ENCODE measurements at places on chromosomes 13 and 19.

DNA sequence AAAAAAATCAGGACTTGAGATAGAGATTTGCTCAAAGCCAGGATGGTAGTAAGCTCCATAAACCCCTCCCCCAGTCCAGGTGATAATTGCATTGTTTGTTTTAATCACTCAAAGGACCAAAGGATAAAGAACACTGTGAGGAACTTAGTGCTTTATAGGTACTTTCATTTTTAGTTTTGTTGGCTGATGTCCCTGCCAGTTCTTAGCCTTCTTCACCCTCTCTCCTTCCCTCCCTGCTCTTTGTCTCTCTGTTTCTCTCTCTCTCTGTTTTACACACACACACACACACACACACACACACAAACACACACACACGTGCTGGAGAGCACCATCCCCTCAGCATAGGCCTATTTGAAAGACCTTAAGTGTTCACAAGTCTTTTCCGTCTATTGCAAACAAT, 5.2 kb downstream of the FRY start:
- no peak for DNase-seq

DNA sequence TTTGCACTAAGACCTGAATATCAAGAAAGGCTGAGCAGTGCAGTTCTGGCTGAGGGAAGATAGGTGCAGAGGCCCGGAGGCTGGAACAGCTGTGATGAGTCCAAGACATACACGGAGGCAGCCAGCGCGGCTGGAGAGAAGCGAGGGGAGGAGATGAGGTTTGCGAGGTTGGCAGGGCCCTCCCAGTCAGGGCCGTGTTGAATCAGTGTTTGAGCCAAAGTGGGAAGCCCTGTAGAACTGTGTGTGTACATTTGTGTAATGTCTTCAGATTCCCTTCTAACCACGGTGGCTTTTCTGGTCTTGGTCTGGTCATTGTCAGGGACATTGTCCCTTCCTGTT, 34.9 kb downstream of the PAK4 start:
- DNase-seq = no peak

DNA sequence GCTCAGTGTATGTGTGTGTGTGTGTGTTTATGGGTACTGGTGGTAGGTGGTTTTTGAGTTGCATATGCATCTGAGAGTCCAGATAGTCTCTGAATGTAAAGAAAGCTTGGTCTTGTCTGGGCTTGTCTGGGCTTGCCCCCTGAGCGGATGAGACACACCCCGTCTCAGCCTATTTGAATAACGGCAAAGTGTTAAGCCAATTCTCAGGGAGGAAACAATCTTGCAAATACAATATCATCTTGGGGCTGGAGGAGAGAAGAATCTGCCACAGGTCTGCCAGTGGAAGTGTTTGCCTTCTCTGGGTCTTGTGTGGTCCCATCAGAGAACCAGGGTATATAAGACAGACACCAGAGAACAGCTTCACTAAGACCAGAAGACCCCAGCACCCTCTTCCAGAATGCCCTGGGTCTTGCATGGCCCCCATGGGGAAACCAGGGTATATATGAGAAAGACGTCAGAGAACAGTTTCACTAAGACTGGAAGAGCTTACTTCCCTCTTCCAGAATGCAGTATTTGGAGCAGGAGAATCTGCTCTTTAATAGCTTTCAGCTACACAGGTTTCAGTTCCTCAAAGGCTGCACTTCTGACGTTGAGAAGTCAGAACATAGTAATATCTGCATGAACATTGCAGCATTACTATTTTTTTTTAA, 13.3 kb downstream of the CD70 start:
- no peak for DNase-seq

- DNase-seq = no peak
Measured at GRCh38 chr13:93953841-93954240, 525.6 kb downstream of the DCT start.

- no peak for DNase-seq
Measured at GRCh38 chr13:19181621-19182485, at the start of gene TUBA3C. Gene TUBA3C, minus strand, starts transcription at chr13:19181824. Its CDS starts 77 bp downstream, at chr13:19181747.

- DNase-seq = no peak
Measured at GRCh38 chr19:10364644-10365043, 15.7 kb downstream of the TYK2 start.

- DNase-seq = no peak
Measured at GRCh38 chr19:30791088-30791487, 418.9 kb downstream of the ZNF536 start.

- DNase-seq = no peak
Measured at GRCh38 chr19:3118232-3119070, 17.4 kb upstream of the GNA15 start.

DNA sequence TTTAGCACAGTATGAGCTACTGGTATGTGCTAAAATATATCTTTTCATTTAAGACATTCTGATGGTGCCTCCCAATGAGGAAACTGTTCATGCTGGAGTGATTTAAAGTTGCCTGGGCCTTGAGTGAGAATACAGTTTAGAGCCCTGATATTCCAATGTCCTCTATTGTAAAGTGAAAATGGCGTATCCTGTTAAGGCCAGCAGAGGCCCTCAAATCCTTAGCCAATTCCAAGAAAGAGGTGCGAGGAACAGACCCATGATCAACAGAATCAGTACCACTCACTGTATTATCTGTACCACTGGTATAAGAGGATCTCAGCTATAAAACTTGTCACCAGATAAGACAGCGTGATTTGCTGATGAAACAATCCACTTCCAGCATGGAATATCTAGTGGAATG, 273.1 kb upstream of the SLITRK5 start:
- no peak for DNase-seq

DNA sequence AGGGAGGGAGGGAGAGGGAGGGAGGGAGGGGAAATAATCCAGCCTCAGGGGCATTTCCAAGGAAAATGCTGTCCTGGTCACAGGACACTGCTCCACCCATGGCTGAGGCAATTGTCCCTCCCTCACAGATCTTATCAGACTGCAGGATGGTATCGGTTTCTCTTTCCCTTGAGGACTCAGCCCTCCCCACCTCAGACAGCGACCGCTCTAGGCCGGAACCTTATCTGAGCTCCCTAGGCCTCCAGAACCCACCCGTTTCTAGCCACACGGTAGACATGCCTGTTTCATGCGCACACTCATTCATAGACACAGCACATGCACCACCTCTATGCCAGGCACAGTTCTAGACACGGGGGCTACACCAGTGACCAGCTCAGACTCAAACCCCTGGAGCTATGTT, 10.0 kb upstream of the IZUMO2 start:
- no peak for DNase-seq

DNA sequence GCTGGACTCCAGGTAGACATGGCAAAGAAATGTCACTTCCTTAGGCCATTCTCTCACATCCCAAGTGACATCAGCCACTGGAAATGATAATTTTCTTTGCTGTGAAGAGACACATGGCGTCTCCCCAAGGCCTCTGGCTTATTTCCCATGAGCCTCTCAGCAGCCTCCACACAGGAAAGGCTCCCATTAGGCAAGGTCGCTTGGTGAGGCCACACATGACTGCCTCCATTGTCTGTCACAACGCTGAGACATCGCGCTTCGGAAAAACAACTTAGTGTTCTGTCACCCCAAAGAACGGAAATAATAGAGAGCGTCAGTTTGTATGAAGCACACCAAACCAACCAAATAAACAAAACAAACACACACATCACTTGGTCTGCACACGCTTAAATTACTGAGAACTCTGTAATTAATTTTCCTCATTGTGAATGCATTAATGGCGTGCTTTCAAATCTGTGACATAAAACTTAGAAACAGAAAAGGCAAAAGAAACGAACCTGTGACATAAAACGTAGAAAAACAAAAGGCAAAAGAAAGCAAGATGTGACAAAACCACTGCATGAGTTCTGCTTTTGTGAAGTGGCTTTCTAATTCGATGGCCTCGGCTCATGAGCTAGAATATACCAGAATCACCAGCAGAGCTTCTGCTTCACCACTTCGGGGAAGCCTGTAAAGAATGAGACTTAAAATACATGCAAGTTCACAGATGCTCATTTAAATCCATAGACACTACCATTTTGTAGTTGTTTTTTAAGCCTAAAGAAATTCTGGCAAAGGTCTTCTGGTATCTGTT, 404.2 kb upstream of the SGCG start:
- DNase-seq = no peak

DNA sequence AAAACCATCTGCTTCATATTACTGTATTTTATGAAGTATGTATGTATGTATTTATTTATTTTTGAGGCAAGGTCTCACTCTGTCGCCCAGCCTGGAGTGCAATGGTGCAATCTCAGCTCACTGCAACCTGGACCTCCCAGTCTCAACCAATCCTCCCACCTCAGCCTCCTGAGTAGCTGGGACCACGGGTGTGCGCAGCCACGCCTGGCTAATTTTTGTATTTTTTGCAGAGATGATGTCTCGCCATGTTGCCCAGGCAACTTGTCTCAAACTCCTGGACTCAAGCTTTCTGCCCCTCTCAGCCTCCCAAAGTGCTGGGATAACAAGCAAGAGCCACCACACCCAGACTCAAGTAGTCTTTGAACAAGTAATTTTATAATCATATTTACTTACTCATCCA, 5.5 kb downstream of the KATNAL1 start:
- DNase-seq = no peak

DNA sequence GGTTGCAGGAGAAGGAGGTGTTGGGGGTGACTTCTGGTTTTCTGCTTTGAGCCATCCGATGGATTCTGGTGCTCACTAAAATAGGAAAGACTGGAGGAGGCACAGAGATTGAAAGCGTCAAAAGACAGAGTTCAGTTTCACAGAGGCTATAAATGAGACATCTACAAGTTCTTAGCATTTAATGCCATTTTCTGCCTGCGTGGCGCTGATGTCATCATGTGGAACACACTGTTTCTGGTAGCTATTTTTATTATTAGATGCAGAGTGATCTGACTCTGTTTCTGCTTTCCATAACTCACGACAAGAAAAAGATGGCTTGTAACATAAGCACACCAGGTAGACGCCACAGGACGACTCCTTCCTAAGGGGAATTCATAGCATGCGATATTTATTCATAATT, 3.3 kb upstream of the SLC39A3 start:
- DNase-seq = no peak

DNA sequence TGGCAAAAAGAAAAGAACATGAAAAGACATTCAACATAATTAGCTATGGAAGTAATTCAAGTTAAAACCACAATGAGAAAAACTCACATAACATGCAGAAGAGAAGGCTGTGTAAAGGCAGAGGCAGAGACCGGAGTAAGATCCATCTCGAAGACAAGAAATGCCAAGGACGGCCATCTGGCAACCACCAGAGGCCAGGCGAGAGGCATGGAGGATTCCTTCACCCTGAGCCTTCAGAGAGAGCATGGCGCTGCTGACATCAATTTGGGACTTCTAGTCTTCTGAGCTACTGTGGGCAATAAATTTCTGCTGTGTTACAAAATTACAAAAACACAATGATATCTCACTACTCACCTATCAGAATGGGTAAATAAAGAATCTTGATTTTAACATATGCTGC, 381.0 kb downstream of the TSHZ3 start:
- no peak for DNase-seq

- DNase-seq = no peak
Measured at GRCh38 chr19:10551698-10552301, 8.1 kb downstream of the ATG4D start.

- no peak for DNase-seq
Measured at GRCh38 chr13:83895994-83896580, 13.8 kb upstream of the SLITRK1 start.

GRCh38 chr13:57624565-57625435, 6.7 kb upstream of the PCDH17 start:
- DNase-seq = no peak

DNA sequence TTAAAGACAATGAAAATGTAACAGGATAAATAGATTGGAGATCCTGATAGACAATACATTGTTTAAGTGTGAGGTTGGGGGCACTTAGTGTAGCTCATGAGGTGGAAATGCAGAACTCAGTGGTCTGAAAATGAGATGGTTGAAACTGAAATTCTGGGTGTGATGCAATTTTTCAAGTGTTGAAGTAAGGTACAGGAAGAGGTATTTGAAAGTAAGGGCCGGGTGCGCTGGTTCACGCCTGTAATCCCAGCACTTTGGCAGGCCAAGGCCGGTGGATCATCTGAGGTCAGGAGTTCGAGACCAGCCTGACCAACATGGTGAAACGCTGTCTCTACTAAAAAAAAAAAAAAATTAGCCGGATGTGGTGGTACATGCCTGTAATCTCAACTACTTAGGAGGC, 113.0 kb downstream of the UFM1 start:
- no peak for DNase-seq

DNA sequence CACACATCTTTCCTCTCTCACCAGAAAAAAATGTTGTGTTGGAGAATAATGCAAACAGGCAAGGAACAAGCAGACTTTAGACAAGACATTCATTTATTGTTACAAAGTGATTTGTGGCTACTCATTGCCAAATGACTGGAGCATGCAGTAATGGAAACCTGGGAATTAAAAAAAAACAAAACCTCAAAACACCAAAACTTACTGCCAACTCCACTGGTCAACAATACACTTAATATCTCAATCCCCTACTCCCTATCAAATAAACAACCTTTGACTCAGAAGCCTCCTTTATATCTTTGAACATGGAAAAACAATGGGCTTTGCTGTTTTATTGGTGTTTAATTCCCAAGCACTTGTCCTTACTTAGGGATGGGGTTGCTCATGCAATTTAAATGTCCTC, 112.8 kb downstream of the POSTN start:
- DNase-seq = no peak

DNA sequence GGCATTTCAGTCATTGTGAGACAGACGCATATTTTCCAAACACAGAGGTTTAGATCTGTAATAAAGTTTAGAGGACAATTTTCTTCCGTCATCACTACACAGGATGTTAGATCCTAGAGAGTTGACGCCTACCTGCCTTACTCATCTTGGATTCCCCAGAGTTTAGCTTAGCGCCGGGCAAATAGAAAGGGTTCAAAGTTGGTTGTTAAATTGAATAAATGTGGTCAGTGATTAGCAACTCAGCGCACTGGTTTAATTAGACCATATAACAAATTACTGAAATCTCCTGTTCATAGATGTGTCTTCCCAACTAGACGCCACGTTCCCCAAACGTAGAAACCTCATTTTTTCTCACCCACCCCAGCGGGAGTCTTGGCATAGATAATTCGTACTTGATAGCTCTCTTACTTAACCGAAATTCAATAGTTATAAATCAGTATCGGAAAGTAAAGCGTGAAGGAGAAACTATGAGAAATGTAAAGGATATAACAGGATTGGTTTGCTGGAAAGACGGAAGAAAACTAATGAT, 726 bp upstream of the UFM1 start:
- no peak for DNase-seq

GRCh38 chr13:39401756-39402155, 201.2 kb downstream of the LHFPL6 start:
- no peak for DNase-seq

- DNase-seq = no peak
Measured at GRCh38 chr19:49136771-49137171, 17.4 kb downstream of the PPFIA3 start.

GRCh38 chr13:65679240-65679639, 1550.9 kb downstream of the PCDH9 start:
- no peak for DNase-seq

DNA sequence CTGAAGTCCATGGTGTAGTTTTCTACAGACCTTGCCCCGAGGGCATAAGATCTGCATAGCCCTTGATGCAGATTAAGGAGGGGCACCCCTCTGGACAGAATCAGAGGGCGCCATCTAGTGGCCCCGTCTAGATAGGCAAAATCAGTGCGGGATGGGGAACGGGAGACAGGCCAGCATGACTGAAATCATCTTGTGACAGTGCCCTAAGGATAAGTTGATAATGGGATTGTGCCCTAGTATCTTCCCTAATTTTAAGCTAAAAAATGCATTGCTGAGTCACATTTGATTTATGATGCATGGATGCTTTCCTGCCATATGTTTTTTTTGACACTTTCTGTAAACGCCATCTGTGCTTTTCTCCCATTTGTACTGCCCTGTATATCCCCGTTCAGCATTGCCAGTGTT, 19.0 kb upstream of the GPI start:
- DNase-seq = peak; percentile 57
